ENCODE measurements at places on chromosomes 7 and 10.

DNA sequence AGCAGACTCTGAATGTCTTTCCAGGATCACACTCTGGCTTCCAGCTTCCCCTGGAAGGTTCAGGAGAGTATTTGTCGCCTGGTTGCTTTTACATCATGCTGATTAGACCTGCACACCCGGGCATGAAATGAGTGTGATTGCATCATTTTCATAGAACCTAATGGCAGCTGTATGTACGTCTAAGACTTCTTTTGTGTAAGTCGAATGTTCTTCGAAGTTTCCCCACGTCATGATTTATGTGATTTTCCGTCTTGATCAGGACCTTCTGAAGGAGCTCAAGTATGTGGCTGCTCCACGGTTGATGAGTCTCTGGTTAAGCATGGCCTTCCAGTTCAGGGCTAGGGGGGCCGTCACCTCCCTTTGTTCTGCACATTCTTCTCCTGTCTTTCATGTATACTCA, 4.5 kb downstream of the EIF4H start:
- no peak for DNase-seq

DNA sequence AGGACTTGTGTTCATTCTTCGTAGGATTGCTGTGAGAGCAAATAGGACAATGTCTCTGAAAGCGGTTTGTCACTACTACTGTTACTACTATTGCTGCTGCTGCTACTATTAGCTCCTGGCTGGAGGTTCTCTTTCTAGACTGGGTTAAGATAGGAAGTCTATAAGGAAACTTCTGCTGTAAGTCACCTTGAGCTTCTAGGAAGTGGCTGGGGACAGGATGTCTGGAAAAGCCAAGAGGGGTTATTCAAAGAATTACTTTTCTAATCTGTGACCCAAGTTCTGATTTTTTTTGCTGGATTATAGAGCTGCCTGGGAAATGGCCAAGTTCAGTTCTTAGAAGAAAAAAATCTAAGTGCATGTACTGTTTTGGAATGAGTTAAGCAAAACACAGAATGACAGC, 62.2 kb downstream of the NAMPT start:
- DNase-seq, result no peak

DNA sequence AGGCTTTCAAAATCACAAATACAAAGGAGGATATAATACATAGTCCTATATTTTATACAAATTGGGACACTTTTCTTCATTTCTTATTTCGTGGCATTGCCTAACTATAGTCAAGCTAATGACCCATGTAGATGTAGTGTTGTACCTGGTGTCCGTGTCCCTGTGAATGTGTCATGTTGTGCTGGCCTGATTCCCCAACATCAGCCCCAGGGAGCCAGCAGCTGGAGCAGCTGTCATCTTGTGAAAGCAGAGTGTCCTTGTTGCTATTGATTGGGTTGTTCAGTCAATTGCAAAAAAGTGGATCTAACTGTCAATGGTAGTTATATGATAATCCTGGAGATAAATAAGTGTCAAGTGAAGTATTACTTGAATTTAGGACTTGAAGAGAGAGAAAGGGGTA, 86.3 kb downstream of the KAT6B start:
- no peak for DNase-seq

DNA sequence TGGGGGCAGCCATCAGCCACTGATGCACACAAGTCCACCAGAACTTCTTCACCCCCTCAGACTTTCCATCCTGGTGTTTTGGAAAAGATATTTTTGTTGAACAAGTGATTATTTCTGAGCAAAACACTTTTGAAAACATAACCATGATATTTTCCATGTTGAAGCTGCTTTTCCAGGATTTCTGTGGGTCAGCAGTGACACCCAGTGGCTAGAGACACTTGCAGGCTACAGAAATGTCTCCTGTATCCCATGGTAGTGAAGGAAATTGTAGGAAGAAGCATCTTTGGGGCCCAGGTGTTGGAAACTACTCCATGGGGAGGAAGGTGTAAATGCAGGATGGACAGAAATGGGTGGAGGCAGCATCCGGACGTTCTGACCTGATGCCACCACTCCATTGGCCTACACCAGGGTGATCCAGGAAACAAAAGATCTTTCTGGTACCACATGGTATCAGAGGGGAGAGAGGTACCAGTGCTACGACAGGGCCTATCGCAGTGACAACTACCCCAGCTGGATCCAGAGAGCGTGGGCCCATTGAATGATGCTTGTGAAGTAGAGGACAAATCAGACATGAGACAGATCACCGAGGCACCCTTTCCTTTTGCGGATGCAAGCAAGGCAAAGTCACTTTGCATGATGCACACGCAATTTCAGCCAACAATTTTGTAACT, 111.7 kb upstream of the COBL start:
- DNase-seq, result no peak

- DNase-seq, result no peak
Observed at GRCh38 chr7:5424749-5425506, 1.3 kb upstream of the TNRC18 start.

GRCh38 chr7:77667459-77668086, 28.7 kb upstream of the RSBN1L start:
- DNase-seq, result no peak

- no peak for DNase-seq
Observed at GRCh38 chr10:101562231-101562630, 25.8 kb downstream of the POLL start.
